ENCODE measurements at places on chromosomes 3 and 15.

GRCh38 chr3:100893108-100893507 lies 100.1 kb downstream of the ABI3BP start:
- no peak for DNase-seq

DNA sequence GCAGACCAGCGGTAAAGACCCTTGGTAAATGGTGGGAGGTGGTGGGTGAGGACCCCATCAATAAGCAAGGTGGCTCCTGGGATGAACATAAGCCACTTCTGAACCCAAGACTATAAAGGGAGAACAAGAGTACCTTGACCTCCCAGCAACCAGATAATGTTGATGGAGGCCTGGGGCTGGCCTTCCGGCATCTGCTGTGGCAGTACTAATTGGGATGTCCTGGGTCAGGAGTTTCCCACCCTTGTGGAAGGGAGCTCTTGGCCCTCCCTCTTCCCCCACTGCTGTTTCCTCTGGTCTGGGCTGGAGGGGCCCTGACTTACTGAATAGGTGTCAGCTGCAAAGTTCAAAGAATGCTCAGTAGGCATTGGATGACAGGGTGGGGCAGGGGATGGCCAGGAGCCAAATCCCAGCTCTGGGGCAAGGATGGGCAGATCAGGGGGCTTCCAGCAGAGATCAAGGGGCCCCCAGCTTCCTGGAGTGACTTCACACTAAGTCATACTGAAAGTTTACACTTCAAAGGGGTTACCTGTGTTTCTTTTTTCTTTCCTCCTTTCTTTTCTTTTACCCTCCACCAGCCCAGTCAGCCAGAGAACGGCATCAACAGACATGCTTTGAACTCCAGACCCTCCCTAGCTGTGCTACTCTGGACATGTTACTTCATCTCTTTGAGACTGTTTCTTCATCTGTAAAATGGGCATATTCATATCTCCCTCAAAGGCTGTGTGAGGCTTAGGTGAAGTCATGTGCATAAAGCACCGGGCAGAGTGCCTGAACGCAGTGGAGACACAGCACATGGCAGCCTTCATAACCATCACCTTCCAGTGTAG lies 1.5 kb downstream of the RBP1 start:
- no peak for DNase-seq

- DNase-seq, result no peak
Measured at GRCh38 chr3:117165601-117166051, 456.0 kb downstream of the TUSC7 start.

DNA sequence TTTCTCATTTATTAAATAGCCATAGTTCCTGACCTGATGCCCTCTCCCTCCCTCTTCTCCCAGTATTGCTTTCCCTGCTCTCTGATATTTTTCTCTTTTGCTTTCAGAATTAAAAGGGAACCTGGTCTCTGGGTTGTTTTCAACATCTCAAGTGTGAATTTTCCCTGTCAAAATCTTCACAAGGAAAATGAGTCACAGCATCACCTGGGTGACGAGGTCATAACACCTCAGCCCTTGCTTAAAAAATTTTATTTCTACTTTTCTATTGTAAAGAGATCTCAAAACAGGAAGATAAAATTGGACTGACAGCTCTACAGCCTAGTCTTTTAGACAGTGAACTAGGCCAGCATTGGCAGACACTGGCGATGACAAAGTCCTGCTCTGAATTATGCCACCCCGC lies 40.1 kb downstream of the GAP43 start:
- DNase-seq, result no peak

DNA sequence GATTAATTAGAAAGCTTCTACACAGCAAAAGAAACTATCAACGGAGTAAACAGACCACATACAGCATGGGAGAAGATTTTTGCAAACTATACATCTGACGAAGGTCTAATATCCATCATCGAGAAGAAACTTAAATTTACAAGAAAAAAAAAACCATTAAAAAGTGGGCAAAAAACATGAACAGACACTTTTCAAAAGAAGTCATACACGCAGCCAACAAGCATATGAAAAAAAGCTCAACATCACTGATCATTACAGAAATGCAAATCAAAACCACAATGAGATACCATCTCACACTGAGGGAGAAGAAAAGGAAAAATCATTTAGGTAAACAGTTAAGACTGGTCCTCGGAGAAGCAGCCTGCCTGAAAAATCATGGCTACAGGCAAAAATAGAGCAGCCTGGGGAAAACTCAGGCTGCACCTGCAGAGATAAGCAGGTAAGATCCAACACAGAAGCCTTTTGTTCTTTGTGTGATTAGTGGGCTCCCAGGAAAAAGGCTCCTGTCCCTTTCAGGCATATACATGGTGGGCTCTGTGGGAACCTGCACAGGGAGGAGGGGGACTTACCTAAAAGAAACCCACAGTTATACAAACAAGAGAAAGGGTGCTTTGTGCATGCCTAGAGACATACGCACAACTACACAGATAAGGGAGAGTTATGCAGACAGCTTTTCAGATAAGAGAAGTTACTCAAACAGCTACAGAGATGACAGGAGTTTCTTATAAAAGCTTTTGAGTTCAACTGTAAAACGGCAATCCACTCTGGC lies 49.3 kb downstream of the C3orf70 start:
- DNase-seq, result no peak

DNA sequence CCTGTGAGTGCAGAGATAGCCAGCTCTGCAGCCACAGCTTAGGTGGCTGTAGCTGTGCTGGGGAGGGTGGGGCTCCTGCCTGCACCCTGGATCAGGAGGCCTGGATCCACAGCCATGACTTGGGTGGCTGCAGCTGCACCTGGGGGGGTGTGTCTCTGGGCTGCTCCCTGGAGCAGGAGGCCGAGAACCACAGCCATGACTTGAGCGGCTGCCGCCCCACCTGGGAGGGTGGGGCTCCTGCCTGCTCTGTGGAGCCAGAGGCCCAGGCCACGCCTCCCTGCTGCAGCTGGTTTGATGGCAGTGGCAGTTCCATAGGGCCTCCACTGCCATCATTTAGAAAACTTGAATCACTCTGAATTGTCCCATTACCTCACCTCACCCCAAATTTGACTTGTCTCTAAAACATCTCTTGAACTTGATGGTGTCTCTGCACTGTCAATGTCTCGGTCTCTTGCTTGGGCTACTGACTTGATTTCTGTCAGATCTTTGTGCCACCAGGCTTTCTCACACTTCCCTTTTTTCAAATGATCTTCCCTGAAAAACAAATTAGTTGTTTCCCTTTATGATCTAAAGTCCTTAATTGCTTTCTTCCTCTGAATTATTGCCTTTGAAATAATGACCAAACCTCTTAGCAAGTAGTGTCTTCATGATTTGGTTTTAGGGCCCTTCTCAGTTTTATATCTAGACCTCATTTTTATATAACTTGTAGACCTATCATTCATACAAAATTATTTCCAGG lies 313.2 kb upstream of the MME start:
- DNase-seq, result no peak

GRCh38 chr3:186413615-186414415 lies 51.8 kb upstream of the DGKG start:
- no peak for DNase-seq

DNA sequence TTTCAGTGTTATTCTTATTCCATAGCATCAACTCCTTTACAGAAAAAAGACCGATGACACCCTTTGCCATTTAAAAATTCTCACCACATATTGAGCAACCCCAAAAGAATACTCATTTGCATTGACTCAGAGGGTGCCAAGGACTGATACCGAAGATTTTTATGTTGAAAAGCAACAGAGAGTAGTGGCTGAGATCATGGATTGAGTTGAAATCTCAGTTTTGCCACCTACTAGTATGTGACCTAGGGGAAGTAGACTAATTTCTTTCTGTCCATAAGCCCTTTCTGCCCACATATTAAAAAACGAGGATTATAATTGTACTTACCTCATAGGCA lies 313.9 kb upstream of the SATB1 start:
- no peak for DNase-seq

GRCh38 chr3:50630877-50631276 lies 13.9 kb downstream of the MAPKAPK3 start:
- no peak for DNase-seq

- no peak for DNase-seq
Measured at GRCh38 chr3:106006001-106006400, 137.2 kb upstream of the CBLB start.
